Activated CD4-positive, alpha-beta memory T cell treated with anti-CD3 and anti-CD28 coated beads, Interleukin-2, amount 10 ng/mL, durations not matched to agents 7 days and 5 days (primary cell): ENCODE measurements at places on chromosomes 2 and 18. TPM values are rescaled to one million over a fixed set of nuclear protein-coding genes. Genes with fewer than 3 reads are reported as not detected.

DNA sequence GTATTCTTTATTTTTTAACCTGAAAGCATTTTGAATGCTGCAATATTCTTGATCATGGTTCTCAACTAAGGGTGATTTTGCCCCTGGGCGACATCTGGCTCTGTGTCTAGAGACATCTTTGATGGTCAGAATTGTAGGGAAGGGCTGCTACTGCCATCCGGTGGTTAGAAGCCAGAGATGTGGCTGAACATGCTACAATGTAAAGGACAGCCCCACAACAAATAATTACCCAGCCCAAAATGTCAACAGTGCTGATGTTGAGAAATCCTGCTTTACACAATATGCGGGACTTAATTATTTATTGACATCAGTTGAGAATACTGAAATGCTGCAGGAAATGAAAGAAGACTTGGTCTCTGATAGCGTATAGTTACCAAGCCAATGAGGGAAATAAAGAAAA is 37.5 kb upstream of the SERPINB2 start:
- H3K4me1 ChIP-seq: no peaks in the 10 kb centered on the region
- H3K36me3 ChIP-seq: no peaks in the 10 kb centered on the region

- DNase-seq: no peak
- H3K36me3 ChIP-seq: no peaks in the 10 kb centered on the region
- H3K27ac ChIP-seq: no peak overlapping the region
- H3K4me3 ChIP-seq: no peak overlapping the region
- H3K4me1 ChIP-seq: no peaks in the 10 kb centered on the region
These were observed 449.1 kb downstream of the TGIF1 start for GRCh38 chr18:3898861-3899613.

DNA sequence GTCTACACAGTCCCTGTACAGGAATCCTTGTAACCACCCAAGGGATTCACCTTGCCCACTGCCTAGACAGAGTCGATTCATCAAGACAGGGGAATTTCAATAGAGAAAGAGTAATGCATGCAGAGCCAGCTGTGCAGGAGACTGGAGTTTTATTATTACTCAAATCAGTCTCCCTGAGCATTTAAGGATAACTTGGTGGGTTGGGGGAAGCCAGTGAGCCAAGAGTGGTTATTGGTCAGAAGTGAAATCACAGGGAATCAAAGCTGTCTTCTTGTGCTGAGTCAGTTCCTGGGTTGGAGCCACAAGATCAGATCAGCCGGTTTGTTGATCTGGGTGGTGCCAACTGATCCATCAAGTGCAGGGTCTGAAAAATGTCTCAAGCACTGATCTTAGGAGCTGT is 17.8 kb upstream of the FAM98A start:
- no peak for DNase-seq
- no peaks in the 10 kb centered on the region for H3K27me3 ChIP-seq
- peaks cover 2% of the 10 kb centered on the region for H3K36me3 ChIP-seq
- no peak overlapping the region for H3K27ac ChIP-seq
- no peak overlapping the region for H3K4me3 ChIP-seq
- peaks cover 5% of the 10 kb centered on the region for H3K4me1 ChIP-seq

DNA sequence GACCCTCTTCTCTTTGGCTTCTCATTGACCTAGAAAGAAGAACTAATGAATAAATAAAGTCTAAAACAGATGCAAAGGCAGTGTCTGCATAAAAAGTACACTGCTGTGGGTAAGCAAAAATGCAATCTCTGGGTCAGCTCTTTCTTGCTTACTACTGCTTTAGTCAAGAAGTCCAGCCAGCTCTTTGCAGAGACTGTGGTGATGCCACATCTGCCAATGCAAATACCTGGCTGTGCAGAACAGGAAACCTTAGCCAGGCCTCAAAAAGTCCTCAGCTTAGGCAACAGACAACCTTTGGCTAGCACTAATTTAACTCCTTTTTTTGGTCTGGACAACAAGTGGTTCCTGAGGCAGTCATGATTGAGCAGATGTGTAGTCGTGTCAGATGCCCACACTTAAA is 73.6 kb upstream of the RND3 start:
- H3K27me3 ChIP-seq: no peaks in the 10 kb centered on the region
- DNase-seq: no peak
- no peaks in the 10 kb centered on the region for H3K36me3 ChIP-seq
- H3K4me1 ChIP-seq: no peaks in the 10 kb centered on the region
- H3K4me3 ChIP-seq: no peak overlapping the region

- H3K4me3 ChIP-seq: no peak overlapping the region
- no peaks in the 10 kb centered on the region for H3K36me3 ChIP-seq
- peaks cover 12% of the 10 kb centered on the region for H3K4me1 ChIP-seq
- DNase-seq: no peak
These were observed 258.4 kb downstream of the MYO3B start for GRCh38 chr2:170436077-170436943.

The DSEL gene
- 0.15 TPM for total RNA-seq

The MYCN gene
- total RNA-seq: not detected

DNA sequence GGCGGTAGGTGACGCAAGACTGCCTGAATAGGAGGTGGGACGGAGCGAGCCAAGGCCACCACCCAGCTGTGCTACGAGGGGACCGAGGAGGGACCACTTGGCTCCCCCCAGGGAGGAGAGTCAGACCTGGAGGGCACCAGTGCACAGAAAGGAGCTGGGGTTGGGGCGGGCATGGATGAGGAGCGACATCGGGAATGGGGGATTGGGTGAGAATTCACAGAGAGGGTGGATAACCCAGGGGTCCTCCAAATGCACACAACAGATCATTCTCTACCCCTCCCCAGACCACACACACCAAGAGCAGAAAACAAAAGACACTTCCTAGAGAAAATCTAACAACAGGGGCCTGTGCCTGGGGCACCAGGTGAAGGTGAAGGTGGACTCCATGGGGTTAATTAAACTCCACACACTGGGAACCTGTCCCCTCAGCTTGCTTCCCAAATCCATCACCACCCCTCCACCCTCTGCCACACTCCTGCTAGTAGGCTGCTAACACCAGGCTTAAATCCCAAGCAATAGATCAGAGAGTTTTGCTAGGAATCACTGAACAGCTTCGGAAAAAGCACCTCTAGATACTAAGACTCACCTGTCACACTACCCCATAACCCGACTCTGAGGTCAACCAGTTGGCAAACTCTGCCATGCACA is 274.6 kb downstream of the EIPR1 start:
- H3K27ac ChIP-seq: no peak overlapping the region
- H3K4me1 ChIP-seq: no peaks in the 10 kb centered on the region
- no peak for DNase-seq
- H3K4me3 ChIP-seq: no peak overlapping the region
- H3K36me3 ChIP-seq: no peaks in the 10 kb centered on the region

The CRACDL gene
- 0.18 TPM for total RNA-seq
